Right cardiac atrium (tissue), 5 donors: ENCODE measurements at places on chromosomes 11 and 22. TPM values are rescaled to one million over a fixed set of nuclear protein-coding genes. Genes with fewer than 3 reads are reported as not detected.

RAC2 gene
- total RNA-seq = 7.0 TPM

YPEL1 gene
- 7.4 TPM for total RNA-seq

SCGB2A2 gene
- not detected for total RNA-seq

MUC5AC gene
- total RNA-seq = not detected

TBX10 gene
- total RNA-seq = not detected

CACNA1I gene
- total RNA-seq = 0.06 TPM

FOLR2 gene
- total RNA-seq = 29.8 TPM

LAYN gene
- total RNA-seq = 6.9 TPM

CREB3L1 gene
- total RNA-seq = 18.8 TPM

GPHA2 gene
- not detected for total RNA-seq

KRTAP5-11 gene
- total RNA-seq = not detected

H19 gene
- total RNA-seq = 421 TPM

DERL3 gene
- 11.4 TPM for total RNA-seq

TRPM5 gene
- total RNA-seq = not detected

MUC6 gene
- not detected for total RNA-seq

OSM gene
- total RNA-seq = 1.5 TPM

MS4A1 gene
- not detected for total RNA-seq

FOLH1 gene
- 0.49 TPM for total RNA-seq
